ENCODE measurements at places on chromosomes 11 and 22.

DNA sequence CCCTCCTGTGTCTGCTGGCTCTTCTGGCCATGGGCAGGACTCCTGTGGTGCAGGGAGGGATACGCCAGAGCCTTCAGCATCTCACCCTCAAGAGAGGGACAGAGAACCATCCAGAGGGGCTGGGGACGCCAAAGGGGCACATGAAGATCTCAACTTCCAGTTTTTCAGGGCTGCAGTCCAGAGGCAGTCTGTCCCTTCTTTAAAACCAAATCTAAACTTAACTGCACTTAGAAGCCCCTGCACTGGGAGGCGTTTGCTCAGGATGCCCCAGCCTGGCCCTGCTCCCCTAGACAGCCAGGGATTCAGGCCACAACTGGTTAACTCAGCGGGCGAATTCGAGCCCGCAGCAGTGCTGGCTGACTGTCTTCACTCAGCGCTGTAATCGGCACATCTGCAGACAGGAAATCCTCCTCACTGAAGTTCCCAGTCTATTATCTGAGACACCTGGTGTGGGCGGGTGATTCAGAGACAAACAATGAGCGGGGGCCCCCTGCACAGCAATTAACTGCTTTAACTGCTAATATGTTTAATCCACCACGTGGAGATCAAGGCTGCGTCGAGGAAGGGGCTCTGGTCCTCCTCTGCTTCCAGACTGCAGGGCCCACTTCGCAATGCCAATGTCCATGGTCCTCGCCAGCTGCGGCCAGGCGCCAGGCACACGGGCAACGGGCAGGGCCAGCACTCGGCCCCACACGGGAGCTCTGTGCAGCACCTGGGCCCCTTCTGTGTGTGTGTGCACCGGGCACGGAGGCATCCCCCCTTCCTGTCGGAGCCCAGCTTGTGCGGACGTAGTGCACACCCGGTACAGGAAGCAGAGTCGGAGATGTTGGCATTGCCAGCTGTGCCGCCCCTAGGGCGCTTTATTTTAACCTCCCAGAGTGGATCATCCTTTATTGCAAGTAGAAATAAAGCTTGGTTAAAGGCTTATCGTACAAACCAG, 36.9 kb upstream of the GNB1L start:
- no peak for DNase-seq

- DNase-seq: no peak
Measured at GRCh38 chr11:83845797-83846196, 559.6 kb upstream of the CCDC90B start.

DNA sequence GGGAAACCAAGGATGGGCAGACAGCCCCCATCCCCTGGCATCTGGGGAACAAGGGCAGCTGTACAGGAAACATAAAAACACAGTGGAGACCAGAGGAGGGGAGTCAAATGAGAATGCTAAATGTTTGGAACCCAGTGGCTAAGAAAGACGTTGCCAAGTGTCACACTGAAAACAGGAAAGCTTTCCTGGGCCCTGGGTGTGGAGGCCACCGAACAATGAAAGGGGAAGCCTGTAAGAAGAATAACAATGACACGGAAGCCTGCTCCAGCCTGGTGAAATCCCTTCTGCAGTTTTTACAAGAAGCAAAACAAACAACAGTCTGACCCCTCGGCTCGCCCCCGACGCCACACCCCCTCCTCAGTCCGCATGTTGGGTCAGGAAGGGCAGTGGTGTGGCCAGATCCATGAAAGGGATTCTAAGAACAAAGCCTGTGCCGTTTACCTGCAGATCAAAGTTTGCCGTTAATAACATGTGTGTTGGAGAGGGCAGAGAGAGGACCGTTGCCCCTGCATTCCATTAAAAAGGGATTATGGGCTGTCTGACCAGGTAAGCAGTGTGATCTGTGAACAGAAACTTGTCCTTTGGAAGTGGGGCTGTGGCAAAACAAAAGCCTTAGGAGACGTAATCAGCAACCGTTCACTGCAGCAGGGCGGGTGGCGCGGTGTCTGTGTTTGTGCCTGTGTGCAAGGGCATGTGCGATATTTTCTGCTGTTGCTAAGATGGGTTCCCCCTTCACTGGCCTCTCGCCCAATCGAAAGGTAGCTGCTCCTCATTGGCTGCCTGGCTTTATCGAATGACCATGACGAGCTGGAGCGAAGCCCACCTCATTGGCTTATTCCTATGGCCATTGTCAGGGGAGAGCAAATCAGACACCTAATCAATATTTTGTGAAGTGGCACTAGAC, 113.7 kb upstream of the BLID start:
- no peak for DNase-seq

- DNase-seq: no peak
Measured at GRCh38 chr11:120386318-120386717, 50.1 kb downstream of the ARHGEF12 start.

Measured in GOT3 (cell line).